Activated naive CD4-positive, alpha-beta T cell treated with anti-CD3 and anti-CD28 coated beads, Interleukin-2, amount 50 U/mL, for 16 hours (primary cell): ENCODE measurements at places on chromosomes 4 and X.

GRCh38 chrX:97639526-97639925, 755.8 kb downstream of the RPA4 start:
- no peak for DNase-seq

DNA sequence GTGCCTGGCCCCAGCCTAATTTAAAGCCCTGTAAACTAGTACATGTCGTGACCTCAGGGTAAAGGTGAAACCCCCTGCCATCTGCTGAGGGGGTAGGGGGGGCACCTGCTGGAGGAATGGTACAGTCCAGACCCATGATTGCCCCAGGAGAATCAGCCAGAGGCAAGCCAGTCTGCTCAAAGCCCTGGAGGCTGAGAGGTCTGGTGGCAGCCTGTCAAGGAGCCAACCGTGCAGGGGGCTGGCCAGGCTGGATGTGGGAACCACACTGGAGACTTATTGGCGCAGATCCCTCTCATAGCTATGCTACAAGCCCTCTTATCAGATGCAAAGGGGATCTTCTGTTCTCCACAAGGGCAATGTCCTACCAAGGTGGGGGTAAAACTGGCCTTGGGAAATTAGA, 31.4 kb upstream of the PJA1 start:
- DNase-seq = no peak

GRCh38 chr4:159649237-159649636, 546.4 kb downstream of the RAPGEF2 start:
- no peak for DNase-seq

- no peak for DNase-seq
Measured at GRCh38 chr4:136136601-136137000, 1395.7 kb downstream of the PCDH18 start.

GRCh38 chrX:155242300-155242699, 22.0 kb downstream of the RAB39B start:
- DNase-seq = no peak

DNA sequence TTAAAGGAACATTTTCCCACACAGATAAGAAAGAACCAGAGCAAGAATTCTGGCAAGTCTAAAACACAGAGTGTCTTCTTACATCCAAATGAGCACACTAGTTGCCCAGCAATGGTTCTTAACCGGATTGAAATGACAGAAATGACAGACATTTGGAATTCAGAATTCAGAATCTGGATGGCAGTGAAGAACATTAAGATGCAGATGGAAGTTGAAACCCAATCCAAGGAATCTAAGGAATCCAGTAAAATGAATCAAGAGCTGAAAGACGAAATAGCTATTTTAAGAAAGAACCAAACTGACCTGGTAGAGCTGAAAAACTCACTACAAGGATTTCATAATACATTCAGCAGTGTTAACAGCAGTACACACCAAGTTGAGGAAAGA, 21.5 kb downstream of the ANAPC10 start:
- DNase-seq = no peak

GRCh38 chrX:124501586-124501985, 155.2 kb downstream of the SH2D1A start:
- DNase-seq = no peak

- DNase-seq = no peak
Measured at GRCh38 chr4:88991746-88992145, 65.2 kb downstream of the FAM13A start.
